SJSA1 (cell line): ENCODE measurements at places on chromosomes 5 and 9.

DNA sequence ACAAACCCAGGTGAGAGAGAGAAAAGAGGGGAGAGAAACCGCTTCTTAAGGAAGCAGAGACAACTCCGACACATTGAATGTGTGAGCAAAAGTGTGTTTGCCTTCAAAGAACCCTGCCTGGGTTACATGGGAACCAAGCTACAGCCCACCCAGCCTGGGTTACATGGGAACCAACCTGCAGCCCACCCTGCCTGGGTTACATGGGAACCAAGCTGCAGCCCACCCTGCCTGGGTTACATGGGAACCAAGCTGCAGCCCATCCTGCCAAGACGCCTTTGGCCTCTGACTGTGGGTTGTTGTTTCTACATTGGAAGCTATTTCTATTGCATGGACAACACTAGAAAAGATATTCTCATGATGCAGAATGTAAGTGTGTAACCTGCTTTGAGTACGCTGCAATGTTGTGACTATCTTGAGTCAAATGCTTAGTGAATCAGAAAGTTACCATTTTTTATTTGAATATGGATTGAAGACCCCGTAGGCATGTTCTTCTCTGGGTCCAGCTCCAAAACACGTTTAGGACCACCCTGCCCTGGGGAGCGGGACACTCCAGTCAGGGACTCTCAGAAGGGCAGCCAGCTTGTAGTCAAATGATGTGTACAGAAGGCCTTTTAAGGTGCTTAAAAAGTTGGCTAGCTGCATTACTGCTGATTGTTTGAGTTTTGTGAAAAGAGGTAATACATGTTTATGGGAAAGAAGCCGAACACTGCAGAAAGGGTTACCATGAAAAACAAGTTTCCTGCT, 39.1 kb upstream of the UNC5A start:
- peaks cover 43% of the 10 kb centered on the region for H3K27me3 ChIP-seq
- H3K4me1 ChIP-seq: no peaks in the 10 kb centered on the region
- no peaks in the 10 kb centered on the region for H3K36me3 ChIP-seq
- no peak overlapping the region for H3K4me3 ChIP-seq

- H3K36me3 ChIP-seq: no peaks in the 10 kb centered on the region
- H3K4me1 ChIP-seq: no peaks in the 10 kb centered on the region
- no peaks in the 10 kb centered on the region for H3K27me3 ChIP-seq
- no peak for DNase-seq
- no peak overlapping the region for H3K4me3 ChIP-seq
- H3K27ac ChIP-seq: no peak overlapping the region
Measured at GRCh38 chr5:31397926-31398557, 133.9 kb downstream of the DROSHA start.

- H3K36me3 ChIP-seq: no peaks in the 10 kb centered on the region
- no peak for DNase-seq
- no peak overlapping the region for H3K4me3 ChIP-seq
- H3K27me3 ChIP-seq: no peaks in the 10 kb centered on the region
- no peak overlapping the region for H3K27ac ChIP-seq
Measured at GRCh38 chr5:90962481-90962880, 403.9 kb downstream of the ADGRV1 start.

DNA sequence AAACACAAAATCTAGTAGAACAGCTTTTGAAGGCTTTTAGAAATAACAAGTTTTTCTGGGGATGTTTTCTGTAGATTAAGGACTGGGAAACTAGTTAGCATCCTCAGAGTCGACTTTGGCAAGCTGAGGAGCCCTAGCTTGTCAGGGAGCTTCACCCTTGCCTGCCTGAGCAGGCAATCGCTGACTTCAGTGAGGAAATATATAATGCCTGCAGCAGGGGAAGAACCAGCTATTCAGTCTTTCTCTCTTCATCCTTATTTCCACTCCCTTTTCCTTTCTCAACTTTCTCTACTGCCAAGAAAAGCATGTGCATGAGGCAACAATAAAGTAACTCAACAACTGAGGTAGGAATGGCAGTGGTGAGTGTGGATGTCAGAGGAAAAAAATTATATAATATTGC, 54.7 kb downstream of the PLK2 start:
- H3K4me3 ChIP-seq: no peak overlapping the region
- H3K36me3 ChIP-seq: no peaks in the 10 kb centered on the region
- no peaks in the 10 kb centered on the region for H3K27me3 ChIP-seq
- peaks cover 22% of the 10 kb centered on the region for H3K4me1 ChIP-seq
- no peak for DNase-seq

GRCh38 chr5:158953929-158954534, 145.7 kb downstream of the EBF1 start:
- peak; percentile 37 for DNase-seq
- no peak overlapping the region for H3K4me3 ChIP-seq
- H3K27ac ChIP-seq: 0 out of 2 replicates have a peak overlapping the region, but pooled peaks have one; percentile 4
- no peaks in the 10 kb centered on the region for H3K36me3 ChIP-seq

- H3K4me1 ChIP-seq: peaks cover 22% of the 10 kb centered on the region
- H3K4me3 ChIP-seq: peak overlapping the region; percentile 66
- H3K36me3 ChIP-seq: peaks cover 50% of the 10 kb centered on the region
- no peak overlapping the region for H3K27ac ChIP-seq
- H3K27me3 ChIP-seq: peaks cover 5% of the 10 kb centered on the region
Measured at GRCh38 chr9:136728548-136729123, 14.1 kb downstream of the LCN10 start.

GRCh38 chr9:37034938-37035647, 1.0 kb upstream of the PAX5 start:
- no peak overlapping the region for H3K4me3 ChIP-seq
- H3K27ac ChIP-seq: no peak overlapping the region
- H3K36me3 ChIP-seq: no peaks in the 10 kb centered on the region
- H3K4me1 ChIP-seq: peaks cover 10% of the 10 kb centered on the region
- peaks cover 80% of the 10 kb centered on the region for H3K27me3 ChIP-seq

GRCh38 chr5:140547508-140548299, at the start of gene EIF4EBP3:
Gene EIF4EBP3, plus strand, starts transcription at chr5:140547662. Its CDS starts 76 bp downstream, at chr5:140547738.
- H3K27ac ChIP-seq: no peak within 1 kb of the TSS
- H3K4me3 ChIP-seq: no peak within 1 kb of the TSS

- DNase-seq: no peak
- peaks cover 36% of the 10 kb centered on the region for H3K36me3 ChIP-seq
- peak within 1 kb of the TSS; percentile 99 for H3K27ac ChIP-seq
- no peaks in the 10 kb centered on the region for H3K27me3 ChIP-seq
- peak within 1 kb of the TSS; percentile 64 for H3K4me3 ChIP-seq
Measured at GRCh38 chr5:163460562-163461171, at the start of gene HMMR. Gene HMMR, plus strand, starts transcription at chr5:163460632. Its CDS starts 61 bp downstream, at chr5:163460693.

DNA sequence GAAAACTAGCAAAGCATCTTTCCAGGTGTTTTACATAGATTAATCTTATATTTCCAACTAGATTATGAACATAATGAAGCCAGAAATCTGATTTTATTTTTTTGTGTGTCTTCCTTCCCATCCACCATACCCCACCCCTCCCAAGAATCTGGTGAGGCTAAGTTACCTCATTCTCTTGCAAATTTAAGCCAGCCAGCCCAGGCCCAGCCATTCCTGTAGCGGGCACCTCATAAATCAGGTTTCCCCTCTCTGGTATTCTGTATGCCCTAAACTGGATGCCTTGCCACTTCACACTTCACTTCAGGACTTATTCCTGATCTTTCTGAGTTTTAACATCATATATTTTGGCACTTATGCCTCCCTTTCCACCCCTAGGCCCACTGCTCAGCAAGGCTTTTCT, 21.8 kb downstream of the C9 start:
- no peaks in the 10 kb centered on the region for H3K36me3 ChIP-seq
- H3K4me3 ChIP-seq: no peak overlapping the region
- no peaks in the 10 kb centered on the region for H3K27me3 ChIP-seq
- no peak for DNase-seq

GRCh38 chr5:18736051-18736398, 1101.8 kb downstream of the TAF11L14 start:
- no peaks in the 10 kb centered on the region for H3K27me3 ChIP-seq
- no peaks in the 10 kb centered on the region for H3K36me3 ChIP-seq
- DNase-seq: no peak
